ENCODE measurements at places on chromosomes 2 and 18. TPM values are rescaled to one million over a fixed set of nuclear protein-coding genes. Genes with fewer than 3 reads are reported as not detected.

Gene NMUR1
- not detected for total RNA-seq

Gene MAL
- total RNA-seq: 159 TPM

Gene ACKR3
- total RNA-seq: 4.9 TPM

- no peak for DNase-seq
- no peaks in the 10 kb centered on the region for H3K4me1 ChIP-seq
- no peaks in the 10 kb centered on the region for H3K27me3 ChIP-seq
- no peak overlapping the region for H3K4me3 ChIP-seq
- H3K27ac ChIP-seq: no peak overlapping the region
These were observed 135.2 kb downstream of the MCFD2 start for GRCh38 chr2:46780411-46780800.

DNA sequence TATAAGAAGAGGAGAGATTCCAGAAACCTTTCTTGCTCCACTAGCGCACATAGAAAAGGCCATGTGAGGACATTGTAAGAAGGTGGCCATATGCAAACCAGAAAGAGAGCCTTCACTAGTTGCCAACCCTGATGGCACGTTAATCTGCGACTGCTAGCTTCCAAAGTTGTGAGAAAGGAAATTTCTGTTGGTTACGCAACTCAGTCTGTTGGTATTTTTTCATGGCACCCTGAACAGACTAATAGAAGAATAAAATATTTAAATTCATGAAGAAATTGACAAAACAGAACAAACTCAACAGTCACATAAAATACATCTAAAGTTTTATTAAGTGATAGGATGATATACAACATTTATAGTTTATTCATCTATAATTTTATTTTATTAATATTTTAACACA, 625.9 kb upstream of the NRXN1 start:
- H3K4me1 ChIP-seq: no peaks in the 10 kb centered on the region
- no peak for DNase-seq
- H3K4me3 ChIP-seq: no peak overlapping the region
- no peaks in the 10 kb centered on the region for H3K27me3 ChIP-seq
- H3K27ac ChIP-seq: no peak overlapping the region

DNA sequence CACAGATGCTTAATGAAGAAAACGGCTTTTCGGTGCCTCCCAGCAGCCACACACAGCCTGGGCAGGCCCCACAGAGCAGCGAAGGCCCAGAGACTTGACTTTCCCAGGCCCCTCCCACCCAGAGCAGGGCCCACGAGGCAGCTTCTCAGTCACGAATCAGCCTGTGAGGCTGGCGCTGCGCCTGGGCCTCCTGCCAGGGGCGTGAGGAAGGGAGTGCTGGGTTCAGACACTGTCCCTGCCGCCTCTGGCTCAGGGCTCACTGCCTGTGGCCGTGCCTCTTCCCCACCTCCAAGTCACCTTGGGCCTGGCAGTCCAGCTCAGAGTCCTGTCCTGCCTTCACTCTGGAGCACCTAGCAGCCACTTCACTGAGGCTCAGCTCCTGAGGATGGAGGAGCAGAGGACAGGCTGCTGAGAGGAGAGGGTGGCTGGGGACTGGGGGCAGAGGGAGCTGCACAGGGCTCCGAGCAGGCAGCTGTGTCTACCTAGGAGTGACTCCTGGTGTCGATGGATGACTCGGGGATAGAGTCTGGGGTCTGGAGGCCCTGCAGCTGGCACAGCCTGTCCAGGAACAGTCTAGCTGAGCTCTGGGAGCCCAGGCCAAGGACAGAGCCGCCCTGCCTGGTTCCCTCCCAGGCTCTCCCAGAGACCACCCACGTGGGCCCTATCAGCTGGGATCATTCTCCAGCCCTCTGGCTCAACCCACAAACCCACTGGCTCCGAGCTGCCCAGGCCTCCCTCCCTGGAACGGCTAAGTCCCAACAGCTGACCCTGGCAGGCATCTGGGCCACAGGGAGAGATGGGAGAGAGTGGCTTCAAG, 36.4 kb upstream of the FOSL2 start:
- no peak overlapping the region for H3K4me3 ChIP-seq
- H3K36me3 ChIP-seq: no peaks in the 10 kb centered on the region
- no peak overlapping the region for H3K27ac ChIP-seq
- H3K4me1 ChIP-seq: peaks cover 24% of the 10 kb centered on the region

All from naive thymus-derived CD4-positive, alpha-beta T cell (primary cell).